ENCODE measurements at places on chromosomes 1 and 21. TPM values are rescaled to one million over a fixed set of nuclear protein-coding genes. Genes with fewer than 3 reads are reported as not detected.

DNA sequence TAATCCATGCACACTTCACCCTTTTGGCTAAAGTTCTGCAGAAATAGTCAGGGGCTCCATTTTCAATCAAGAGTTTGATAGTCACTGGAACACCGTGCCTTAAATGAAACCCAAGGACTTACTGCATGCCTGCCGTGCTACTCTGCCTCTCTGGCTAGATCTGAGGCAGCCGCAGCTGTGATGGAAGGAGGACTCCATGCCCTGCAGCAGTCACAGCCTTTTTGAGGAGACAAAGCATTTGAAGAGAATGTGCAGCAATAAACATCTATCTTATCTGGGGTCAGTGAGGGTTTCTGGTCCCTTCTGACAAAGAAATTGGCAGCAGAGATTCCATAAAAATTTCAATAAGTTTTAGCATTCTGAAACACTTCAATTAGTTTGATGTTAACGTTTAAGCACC is 78.0 kb downstream of the BCAR3 start:
- DNase-seq = no peak

DNA sequence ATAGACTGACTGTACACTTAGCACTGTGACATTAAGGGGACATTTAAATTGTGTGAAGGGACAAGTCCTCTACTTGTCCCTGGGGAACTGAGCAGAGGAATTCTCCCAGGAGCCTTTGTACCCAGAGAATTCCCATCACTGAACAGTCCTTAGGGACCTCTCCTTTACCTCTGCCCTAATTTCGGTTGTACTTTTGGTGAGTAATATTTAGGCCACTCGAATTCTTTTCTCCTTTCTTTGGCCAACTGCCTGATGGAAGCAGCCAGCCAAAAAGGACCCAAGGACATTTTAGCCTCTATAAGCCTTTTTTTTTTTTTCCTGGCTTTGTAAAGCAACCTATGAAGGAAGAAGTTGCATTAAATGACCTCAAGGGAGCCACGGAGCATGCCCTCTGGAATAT is 71.5 kb downstream of the NR5A2 start:
- DNase-seq = no peak

- DNase-seq = no peak
Observed at GRCh38 chr1:165162671-165163241, 193.8 kb downstream of the LMX1A start.

DNA sequence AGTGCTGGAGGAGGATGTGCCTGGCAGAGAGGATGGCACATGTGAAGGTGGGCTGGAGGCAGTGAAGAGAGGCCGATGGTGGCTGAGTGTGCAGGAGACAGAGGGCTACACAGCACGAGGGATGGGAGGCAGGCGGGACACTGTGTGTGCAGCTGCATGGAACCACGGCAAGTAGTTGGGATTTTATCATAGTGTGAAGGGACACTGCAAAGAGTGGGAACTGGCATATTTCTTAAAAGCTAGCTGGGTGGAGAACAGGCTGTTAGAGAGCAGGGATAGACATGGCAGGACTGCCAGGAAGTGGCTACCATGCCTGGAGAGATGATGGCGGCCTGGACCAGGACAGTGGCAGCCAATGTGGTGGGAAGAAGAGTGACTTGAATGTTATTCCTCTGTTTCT is 102.4 kb upstream of the TLR5 start:
- no peak for DNase-seq

DNA sequence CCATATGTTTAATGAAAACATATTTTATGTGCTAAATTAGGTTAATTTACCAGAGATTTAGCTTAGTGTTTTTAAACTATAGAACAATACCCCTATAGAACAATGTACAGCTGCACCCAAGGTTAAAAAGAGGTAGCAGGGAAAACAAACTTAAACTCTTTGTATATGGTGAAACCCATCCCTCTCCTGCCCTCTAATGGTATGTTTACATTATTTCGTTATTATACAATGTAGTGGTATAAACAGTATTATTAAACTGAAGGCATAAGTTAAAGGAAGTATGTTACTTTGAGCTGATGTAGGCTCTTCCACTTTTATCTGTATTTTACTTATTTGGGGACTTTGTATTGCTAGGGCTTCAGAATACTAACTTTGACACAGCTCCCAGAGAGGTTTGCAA is 16.7 kb upstream of the ZYG11A start:
- DNase-seq = no peak

Gene YOD1
- total RNA-seq = 7.8 TPM
